Fibroblast of skin of left quadriceps (primary cell): ENCODE measurements at places on chromosomes 11 and 22.

- peak; percentile 94 for DNase-seq
These were observed 132.4 kb downstream of the TTC28 start for GRCh38 chr22:28547132-28547842.

DNA sequence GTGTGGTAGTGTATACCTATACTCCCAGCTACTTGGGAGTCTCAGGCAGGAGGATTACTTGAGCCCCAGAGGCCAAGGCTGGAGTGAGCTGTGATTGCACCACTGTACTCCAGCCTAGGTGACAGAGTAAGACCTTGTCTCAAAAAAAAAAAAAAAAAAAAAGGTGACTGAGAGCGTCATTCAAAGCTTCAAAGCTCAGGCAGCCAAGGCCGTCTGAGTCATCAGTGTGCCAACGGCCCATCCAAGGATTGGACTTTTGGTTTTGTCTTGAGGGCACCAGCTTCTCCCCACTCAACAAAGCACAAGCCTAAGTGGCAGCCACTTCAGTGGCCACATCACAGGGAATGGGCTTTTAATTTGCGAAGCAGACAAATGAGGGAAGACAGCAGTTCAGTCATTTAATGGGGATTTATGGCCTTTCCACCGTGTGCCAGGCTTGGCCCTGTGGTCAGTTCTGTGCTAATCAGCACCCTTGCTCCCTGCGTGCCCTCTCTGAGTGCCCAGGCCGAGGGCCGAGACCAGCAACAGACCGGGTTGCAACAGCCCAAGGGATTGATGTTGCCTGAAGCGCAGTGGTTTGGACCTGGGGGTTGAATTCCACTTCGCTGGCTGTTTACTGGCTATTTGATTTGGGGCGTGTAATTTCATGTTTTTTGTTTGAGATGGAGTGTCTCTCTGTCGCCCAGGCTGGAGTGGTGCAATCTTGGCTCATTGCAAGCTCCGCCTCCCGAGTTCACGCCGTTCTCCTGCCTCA, 30.2 kb upstream of the CRYBB3 start:
- DNase-seq: no peak

DNA sequence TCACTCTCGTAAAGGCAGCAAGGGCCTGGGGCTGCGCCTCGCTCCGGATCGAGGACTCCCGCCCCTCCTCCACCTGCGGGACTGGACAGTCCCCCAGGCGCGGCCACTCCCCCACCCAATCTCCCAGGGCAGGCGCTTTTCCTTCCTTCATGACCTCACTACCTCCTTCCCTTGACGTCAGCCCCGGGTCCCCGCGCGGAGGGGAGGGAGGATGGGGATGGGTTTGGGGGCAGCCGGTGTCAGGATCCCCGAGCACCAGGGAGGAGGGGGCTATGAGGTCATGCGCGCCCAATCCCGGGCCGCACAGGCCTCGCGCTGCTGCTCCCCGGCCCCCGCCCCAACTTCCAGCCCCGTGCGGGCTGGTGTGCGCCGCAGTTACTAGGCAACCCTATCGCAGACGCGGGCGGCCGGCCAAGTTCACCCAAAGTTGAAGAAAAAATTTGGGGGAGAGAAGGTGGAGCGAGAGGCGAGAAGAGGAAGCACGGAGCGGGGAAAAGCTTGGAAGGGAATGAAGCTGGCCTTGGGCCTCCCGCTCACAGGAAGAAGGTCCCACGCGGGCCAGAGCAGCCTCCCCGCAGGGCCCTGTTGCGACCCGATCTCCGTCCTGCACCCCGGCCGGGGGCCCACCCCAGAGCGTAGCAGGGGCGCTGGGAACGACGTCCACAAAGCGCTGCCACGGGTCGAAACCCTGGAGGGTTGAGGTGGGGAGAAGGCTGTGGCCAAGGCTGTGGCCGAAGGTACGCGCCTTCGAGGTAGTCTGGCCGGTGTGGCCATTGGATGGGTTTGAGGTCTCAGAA, 8.3 kb downstream of the WT1 start:
- DNase-seq: no peak

DNA sequence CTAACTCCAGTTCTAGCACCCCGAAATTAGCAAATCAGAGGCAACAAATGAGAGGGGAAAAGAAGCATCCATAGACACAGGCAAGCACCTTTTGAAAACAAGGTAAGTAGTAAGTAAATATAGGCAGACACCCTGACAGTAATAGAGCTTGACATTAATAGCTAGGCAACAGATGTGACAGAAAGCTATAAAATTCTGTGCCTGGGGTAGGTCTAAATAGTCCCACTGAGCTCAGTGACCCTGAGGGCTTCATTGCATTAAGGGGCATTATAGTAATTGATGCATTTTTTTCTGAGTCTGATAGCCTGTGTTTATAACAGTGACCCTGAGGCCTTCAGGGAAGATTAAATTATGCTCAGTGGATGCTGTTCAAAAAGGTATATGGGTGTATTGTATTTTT, 197.1 kb downstream of the HIPK3 start:
- no peak for DNase-seq

DNA sequence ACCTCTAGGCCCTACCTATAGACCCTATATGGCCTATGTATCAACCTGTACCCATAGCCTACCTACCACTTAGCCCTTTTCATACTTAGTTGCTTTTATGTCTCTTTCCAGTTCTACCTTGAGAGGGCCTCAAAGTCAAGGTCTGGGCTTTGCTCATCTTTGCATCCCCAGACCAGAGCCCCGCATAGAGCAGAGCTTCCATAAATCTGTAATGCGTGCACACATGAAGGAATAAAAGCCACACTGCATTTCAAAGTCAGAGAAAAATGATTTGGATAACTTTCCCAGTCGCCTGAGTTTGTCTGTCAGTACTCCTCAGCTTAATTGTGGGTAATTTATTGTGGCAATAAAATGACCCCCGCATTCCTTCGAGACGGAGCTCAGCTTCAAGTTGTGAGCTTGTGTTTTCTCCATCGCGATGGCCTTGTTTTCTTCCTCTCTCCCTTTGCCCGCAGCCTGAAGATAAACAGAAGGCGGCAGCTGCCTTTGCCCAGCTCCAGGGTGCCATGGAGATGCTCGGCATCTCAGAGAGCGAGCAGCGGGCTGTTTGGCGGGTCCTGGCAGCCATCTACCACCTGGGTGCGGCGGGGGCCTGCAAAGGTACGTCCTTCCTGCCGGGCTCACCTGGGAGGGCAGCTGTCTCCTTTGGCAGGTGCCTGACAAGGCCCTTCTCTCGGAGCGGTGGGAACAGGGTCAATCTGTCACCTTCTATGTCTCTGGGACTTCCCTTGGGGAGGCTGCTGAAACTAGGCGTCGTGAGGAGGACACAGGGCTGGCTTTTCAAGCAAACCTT, 55.7 kb downstream of the MYO18B start:
- DNase-seq: no peak

DNA sequence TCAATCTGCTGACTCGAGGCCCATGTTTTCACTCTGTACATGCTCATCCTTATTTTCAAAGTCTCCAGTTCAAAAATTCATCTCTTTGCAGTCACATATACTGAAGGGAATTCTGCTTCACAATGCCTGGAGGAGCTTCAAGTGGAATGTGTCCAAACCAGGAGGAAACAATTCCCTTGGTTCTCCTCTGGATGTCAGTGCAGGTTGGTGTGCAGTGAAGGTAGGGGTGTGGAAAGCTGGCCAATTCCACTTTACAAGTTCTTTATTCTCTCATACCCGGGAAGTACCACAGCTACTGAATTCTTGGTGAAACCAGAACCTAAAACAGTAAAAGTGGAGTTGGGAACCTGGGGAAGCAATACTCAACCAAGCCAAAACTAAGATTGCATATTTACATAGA, 57.3 kb downstream of the BDNF start:
- DNase-seq: no peak

DNA sequence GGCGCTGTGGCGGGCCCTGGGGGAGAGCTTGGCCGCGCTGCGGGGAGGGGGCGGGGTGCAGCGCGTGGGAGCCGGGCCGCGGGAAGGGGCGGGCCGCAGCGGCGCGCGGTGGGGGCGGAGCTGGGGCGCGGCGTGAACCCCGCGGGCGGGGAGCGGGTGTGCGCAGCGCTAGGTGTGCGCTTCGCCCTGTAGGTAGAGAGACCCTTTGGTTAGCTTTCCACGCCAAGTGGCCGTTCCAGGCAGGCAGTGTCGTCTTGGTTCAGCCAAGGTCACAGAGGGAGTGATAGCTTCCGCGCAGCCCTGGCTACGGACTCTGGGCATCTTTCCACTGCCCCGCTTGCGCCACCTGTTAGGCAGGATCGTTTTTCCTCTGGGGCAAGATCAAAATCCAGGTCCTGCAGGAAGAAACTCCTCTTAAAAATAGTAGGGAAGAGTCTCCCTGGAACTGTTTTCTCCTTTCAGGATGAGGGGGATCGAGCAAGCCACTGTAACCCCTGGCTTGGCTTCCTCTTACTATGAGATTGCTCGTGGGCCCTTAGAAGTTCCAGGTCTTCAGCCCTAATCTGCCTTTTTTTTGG, 434 bp downstream of the BANF1 start:
- no peak for DNase-seq

- DNase-seq: no peak
These were observed 238.6 kb downstream of the GRM5 start for GRCh38 chr11:88827018-88827676.

DNA sequence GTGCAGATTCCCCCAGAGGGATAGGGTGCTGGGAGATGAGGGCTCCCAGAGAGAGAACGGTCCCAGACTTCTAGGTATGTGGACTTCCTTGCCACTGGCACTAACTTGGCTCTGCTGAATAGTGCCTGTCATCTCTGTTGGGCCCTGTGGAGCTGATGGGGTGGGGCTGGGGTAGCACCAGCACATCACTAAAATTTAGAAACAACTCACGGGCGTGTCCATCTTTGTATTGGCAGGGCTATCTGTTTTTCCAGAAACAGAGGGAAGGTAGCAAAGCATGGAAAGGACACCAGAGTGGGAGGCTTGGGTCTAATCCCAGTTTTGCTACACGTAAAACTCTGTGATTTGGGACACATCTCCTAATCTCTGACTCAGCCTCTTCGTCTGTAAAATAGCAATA, 25.8 kb downstream of the SWAP70 start:
- DNase-seq: no peak

- DNase-seq: no peak
These were observed 14.0 kb downstream of the MPEG1 start for GRCh38 chr11:59198726-59199125.

GRCh38 chr11:89321401-89321800, 143.7 kb downstream of the TYR start:
- no peak for DNase-seq
